Fibroblast of skin of left quadriceps (primary cell): ENCODE measurements at places on chromosomes 5 and 9.

GRCh38 chr9:84969084-84969483, 299.6 kb downstream of the NTRK2 start:
- DNase-seq, result no peak

DNA sequence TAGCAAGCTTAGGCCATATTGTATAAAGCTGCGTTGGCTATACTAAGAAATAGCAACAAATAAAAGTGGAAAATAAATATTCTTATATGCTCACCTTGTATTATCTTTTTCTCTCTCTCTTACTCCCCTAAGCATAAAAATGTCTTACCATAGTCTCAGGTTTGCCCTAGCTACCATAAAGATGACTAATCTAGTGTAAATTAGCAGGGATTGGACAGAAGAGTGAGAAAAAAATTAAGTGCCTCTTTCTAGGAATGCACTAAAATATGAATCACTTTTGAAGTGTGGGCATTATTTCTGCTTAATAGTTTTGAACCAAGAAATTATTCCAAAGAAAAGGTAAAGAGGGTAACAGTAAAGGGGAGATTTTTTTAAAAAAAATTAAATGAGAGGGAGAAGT, 201.3 kb downstream of the HINT1 start:
- DNase-seq, result no peak

GRCh38 chr5:40578501-40579451, 100.9 kb upstream of the PTGER4 start:
- DNase-seq, result no peak

- DNase-seq, result no peak
Observed at GRCh38 chr9:3646226-3646625, 120.4 kb upstream of the RFX3 start.

- DNase-seq, result no peak
Observed at GRCh38 chr5:30878296-30878695, 315.2 kb upstream of the CDH6 start.

GRCh38 chr5:92659246-92659645, 921.8 kb downstream of the NR2F1-AS1 start:
- DNase-seq, result no peak

DNA sequence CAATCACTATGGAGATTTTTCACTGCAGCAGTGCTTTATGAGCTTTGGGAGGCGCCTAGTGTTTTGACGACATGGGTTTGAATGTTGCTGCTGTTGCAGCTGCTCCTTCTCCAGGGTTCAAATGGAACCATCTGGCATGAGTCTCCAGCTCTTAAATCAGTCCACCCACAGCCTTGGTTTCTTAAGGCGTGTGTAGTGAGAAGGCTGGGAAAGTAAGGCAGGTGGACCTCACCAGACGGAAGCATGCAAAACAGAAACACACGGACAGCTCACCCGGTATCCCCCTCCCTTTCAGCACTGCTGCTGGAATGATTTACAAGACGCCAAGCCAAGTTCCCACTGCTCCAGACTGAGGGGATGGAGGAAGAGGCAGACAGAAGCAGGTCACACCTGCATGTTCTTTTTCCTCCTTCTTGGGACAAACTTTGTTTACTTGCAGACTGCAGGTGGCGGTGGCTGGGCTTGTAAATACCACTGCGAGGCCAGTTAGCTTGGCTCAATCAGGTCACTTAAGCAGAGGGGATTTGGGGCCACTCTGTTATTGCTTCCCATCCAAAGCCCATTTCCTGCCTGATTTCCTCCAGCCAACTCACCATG, 47.4 kb downstream of the ADAM19 start:
- DNase-seq, result no peak

DNA sequence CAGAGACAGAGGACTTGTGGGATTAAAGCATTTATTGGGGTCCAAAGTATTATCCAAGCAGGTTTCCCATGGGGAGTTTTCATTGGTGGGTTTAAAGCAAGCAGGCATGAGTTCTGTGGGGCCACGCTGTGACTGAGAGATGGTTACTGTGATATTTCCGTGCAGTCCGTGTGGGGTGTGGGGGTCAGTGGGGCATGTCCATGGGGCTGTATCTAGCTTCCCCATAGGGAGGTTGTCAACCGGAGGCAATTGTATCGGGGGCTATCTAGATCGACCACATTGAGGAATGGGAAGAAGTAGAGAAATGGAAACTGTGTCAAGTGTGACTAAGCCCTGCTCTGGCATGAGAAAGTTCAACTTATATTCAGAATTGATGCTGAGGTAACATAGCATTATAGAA, 7.1 kb upstream of the RPS23 start:
- no peak for DNase-seq

DNA sequence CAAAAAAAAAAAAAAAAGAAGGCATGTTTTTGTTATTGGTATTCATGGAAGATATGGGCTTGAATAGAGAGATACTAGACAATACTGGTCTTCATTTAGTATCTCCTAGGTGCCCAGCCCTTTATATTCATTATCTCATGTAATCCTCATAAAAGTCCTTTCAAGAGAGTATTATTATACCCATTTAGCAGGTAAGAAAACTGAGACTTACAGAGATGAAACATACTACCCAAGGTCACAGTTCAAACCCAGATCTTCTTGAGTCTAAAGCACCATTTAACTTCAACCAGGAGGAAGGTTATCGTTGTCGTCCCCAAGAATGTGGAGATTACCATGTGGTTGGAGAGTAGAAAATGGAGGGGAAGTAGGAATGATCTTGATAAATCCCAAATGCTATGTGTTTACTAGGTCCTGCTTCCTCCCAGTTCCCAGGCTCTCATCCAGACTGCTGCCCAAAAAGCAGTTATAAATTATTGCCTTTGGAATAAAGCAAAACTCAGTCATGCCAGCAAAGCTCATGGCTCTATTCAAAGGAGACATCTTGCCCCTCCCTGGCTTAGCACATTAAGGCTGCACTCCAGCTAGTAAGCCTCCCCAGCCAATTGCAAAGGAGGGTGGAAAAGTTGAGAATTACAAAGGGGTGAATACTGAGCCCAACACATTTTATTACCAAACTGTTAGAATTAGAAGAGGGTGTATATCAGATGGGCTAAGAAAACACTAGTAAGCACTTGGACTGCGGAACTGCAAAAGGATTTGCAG, 163.9 kb downstream of the PIK3R1 start:
- DNase-seq, result no peak

DNA sequence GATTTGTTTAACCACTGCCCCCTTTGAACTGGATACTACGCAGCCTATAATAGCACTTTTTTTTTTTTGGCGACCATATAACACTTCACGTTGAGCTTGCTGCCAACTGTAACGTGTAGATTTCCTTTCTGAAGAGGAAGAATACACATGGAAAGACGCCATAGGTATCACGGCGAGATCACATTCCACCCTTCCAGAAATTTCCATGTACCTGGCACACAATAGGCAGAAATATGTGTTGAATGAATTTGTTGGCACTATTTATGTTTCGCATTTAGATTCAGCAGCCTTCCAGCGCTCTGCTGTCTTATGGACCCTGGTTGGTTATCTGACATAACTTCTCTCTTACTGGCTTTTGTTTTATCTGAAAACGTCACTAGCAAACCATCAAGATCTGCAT, 250.3 kb downstream of the SLIT3 start:
- DNase-seq, result no peak

DNA sequence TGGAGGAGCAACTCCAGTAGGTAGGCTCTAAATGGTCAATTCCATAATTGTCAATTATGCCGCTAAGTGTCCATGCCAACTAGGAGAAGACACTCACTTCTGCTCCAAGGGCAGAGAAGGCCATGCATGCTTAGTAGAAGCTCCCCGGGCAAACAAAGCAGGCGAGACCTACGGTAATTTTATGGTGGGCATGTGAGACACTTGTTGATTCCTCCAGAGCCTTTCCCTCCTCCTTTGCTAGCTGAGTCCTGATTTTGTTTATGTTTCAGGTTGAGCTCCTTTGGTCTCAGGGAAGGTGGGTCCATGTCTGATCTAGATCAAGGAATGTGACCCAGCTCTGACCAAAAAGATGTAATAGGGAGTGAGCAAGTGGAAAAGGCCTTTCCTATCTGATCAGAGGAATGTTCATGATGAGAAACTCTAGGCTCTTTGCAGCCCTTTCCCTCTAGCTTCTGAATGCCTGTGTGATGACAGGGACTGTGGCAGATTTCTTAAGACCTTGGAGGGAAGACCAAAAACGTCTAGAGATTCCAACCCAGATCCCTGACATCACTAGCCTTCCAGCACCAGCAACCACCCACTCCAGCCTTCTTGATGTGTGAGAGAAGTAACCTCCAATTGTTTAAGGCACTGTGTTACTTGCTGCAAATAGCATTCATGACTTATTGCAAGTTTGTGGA, 7.7 kb upstream of the CPEB4 start:
- peak; percentile 29 for DNase-seq

DNA sequence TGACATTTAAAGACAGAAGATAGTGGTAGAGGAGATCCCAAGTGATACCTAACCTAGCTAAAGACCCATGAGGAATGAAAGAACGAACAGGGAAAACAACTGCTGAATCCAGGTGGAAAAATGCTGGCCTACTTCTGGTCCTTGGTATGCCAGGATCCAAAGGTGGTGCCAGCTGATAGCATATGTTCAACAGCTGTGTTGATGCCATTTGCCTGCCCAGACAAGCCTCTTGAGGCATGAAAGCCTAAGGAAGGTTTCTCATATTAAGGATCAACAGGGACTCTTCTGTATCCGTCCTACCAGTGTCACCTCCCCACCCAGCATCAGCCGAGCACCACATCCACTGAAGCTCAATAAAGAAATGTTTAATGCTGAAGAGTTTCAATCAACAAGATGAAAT, 225.7 kb upstream of the DMRT1 start:
- no peak for DNase-seq

DNA sequence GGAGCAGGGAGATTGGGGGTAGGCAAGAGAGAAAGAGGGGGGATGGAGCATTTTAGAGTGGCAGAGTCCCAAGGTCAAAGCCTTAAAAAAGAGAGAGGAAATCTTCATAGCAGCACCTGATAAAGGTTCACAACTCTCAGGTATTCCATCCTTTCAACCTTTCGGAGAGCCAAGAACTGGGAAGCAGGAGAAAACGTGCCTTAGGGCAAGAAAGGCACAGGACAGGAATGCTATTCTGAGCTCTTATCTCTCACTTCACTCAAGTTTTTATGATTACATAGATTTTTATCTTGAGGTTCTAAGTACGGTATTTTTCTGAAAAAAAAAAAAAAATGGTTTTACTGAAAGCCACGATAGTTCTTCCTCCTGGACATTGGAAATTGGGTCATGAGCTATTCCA, 34.5 kb upstream of the SMAD5 start:
- no peak for DNase-seq

GRCh38 chr5:95993266-95993665, 31.6 kb upstream of the ELL2 start:
- DNase-seq, result no peak

GRCh38 chr5:13913962-13914361, 30.5 kb downstream of the DNAH5 start:
- no peak for DNase-seq

DNA sequence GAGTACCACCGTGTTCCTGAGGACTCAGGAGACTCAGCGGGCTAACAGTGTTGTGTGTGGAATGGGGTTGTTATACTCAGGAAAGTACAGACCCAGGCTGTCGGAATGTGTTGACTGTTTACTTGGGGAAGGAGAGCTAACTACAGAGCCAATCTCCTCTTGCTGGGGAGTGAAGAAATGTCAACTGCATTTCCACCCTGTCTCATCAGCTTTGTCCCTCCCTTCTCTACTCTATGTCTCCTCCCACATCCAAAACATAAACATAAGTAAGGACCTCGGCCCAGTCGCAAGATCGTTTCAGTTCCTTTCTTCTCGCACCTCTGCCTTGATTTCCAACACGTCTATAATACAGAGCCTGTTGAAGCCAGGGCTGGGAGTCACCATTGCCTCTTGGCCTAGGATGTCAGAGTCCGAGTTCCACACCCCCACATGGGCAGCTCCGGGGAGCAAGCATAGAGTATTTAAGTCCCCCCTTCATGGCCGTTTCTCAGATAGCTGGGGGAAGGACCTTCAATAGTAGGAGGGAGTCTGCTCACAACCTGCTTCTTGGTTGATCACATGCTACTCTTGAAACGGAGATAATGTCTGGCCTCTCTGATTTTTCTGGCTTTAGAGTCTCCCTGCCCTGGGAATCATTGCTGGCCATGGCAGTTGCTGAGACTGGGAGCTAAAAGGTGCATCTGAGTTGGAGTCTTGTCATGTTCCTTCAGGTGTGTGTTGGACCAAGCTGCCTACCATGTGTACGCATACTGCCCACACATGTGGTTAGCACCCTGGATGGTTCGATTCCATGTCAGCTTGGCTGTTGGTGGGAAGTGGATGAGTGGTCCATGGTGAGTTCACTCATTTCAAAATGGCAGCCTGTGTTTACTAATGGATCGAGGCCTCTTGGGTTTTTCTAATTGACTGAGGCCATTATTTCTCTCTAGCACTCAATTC, 147.3 kb downstream of the MTX3 start:
- no peak for DNase-seq
